ENCODE measurements at places on chromosomes 12 and 14. TPM values are rescaled to one million over a fixed set of nuclear protein-coding genes. Genes with fewer than 3 reads are reported as not detected.
A peak's percentile ranks its signal among the peaks of the same experiment; 100 is the strongest.

TMEM253 gene
- total RNA-seq = 8.1 TPM

MUCL1 gene
- total RNA-seq = not detected

DNA sequence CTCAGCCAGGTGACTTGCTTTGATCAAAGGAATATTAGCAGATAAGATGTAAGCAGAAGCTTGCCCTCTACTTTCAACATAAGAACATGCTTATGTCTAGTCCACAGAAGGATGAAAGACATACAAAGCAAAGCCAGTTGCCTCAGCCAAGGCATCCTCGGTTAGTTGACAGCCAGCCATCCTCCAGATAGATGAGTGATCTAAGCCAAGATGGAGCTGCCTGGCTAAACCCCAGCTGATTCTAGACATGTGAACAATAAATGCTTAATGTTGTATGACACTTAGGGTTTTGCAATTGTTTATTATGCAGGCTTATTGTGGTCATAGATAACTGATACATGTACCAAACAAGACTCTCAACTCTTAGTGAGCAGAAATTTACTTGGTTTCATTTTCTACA, 157.6 kb upstream of the TMTC2 start:
- peak; percentile 32 for DNase-seq

DNA sequence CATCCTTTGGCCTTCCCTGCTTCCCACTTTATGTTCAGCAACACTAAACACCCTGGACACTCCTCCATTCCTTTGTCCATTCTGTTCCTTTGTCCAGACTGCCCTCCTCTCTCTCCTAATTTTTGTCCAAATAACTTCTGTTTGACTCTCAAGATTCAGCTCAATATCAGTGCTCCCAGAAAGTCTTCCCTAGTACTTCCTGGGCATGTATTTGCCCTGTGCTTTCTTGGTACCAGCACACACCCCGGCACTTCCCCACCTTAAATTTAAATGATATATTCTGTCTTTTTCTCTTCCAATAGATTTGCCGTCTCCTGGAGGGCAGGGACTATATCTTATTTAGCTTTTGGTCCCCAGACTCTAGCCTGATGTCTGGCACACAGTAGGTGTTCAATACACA, 6.5 kb upstream of the APOLD1 start:
- DNase-seq = no peak

GRCh38 chr14:52325126-52325525, 11.0 kb downstream of the PTGER2 start:
- no peak for DNase-seq

DNA sequence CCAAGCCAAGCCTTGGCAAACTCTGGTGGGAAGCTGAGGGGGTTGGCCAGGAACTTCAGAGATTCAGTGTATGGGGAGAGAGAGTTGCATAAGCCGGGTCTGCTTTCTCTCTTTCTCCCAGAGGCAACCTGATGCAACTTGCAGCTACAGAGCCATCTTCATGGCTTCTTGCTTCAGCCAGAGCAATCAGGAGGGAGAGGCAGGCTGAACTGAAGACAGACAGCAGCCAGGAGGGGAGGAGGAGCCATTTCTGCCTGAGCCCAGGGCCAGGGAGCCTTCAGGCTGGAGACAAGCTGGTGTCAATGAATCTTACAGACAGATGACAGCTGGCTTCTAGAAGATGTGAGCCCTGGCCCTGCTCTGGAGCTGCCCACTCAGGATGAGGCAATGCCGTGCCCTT, 18.7 kb downstream of the NPC2 start:
- no peak for DNase-seq

OR6C2 gene
- not detected for total RNA-seq

- DNase-seq = no peak
These were observed 7.4 kb downstream of the ITGB7 start for GRCh38 chr12:53199700-53200099.

All from stomach (tissue), 19 donors.